Stimulated activated CD8-positive, alpha-beta memory T cell treated with anti-CD3 and anti-CD28 coated beads, Interleukin-4, amount 100 ng/mL, for 1 hour (primary cell): ENCODE measurements at places on chromosomes 1 and 21.

GRCh38 chr1:228378873-228379460, 27.7 kb downstream of the TRIM11 start:
- no peak for DNase-seq

DNA sequence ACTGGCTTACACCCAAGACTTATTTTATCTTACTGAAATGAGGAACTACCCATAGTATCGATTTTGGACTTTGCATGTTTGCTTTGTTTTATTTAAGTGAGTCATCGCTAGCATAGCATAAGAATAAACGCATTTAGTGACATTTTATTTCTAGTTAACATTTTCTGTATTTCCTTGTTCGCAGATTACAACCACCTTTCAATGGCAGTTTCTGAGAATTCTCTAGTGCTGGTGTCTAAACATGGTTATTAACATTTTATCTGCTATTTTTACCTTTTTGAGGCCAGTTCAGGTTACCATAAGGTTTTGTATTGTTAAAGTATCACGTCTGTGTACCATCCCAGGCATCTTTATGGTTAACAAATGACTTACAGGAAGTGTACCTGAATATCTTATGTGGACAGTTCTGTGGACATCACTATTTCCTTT, 24.5 kb downstream of the EEIG2 start:
- DNase-seq: no peak

GRCh38 chr1:101060992-101061391, 35.4 kb upstream of the DPH5 start:
- DNase-seq: no peak

DNA sequence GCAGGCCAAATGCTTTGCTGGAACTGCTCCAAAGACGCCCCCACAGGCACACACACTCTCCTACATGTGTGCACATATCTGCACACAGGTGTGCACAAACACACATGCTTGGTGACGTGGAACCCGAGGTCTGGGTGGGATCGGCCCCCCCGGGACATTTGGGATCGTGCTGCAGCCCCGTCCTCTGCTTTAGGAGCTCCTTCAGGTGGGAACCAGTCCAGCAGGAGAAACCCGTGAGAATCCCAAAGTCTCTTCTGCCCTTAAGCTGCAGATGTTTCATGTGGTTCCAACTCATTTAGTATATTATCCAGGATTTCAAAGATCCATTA, 38.6 kb downstream of the UBE2G2 start:
- DNase-seq: no peak

GRCh38 chr1:20521960-20522861, 14.3 kb upstream of the MUL1 start:
- peak; percentile 32 for DNase-seq

GRCh38 chr1:154351363-154352068, 26.2 kb downstream of the ATP8B2 start:
- no peak for DNase-seq

DNA sequence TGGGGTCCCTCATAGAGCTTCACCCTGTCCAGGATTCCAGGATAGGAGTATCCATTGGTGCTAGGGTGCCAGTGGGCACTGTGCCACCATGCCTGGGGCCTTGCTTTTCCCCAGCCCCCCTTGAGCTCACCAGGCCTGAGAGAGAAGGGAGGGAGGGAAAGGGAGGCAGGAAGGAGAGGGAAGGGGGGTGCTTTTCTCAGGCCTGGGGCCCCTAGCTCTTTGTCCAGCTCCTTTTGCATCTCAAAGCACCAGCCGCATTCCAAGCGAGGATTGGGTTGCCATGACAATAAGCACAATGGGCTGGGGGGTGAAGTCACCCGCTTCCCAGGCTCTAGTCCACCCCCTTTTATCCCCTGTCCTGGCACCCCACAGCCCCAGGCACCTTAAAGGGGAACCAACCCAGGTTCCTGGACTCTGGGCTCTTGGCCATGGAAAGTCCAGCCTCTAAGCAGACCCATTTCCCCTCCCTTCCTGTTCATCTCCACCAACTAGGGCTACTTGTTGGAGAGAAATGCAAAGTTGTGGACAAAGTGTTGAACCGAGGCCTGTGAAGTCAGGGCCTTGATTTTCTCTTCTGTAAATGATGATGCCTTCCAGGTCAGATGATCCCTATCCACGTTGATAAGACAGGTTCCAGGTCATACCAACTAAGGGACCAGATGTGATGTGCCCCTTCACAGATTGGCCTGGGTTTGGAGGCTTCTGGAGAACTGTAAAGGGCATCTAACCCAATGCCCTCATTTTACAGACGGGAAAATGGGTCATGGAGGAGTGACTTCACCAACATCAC, 11.4 kb downstream of the THBS3 start:
- no peak for DNase-seq

DNA sequence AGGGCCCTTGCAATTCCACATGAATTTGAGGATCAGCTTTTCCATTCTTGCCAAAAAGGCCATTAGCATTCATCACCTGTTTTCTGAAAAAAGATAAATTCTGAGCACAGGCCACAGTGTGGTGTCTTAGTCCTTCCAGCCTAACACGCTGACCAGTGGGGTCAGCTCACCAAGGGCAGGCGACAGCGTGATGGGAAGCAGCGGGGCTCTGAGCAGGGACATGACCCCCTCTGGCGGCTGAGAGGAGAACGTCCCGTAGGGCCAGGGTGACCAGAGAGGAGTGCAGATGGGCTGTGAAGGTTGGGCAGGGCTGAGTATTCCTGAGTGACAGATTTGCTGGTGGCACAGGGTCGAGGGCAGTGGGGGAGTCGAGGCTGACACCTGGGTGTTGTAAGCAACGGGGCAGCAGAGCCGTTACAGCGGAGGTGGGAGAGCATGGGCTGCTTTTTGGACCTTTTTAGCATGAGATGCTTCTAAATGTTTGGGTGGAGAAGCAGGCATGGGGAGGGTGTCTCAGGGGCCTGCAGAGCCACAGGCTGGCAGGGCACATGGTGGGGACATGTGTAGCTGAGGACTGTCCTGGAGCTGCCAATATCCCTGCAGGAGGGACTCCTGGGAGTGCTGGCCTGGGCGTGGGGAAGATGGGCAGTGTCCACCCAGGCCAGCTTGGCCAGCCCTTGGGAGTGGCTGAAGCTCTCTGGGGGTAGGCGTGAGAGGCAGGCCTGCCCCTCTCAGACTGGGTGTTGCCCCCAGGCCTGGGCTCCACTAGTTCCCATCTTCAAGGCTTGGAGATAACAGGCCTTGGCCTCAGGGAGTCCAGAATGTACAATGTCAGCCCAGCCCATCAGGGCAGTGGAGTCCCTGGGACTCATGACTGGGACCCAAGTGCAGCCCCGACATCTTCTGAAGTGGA, 8.6 kb upstream of the CALML6 start:
- DNase-seq: peak; percentile 36
